ENCODE measurements at places on chromosomes 2 and 18. TPM values are rescaled to one million over a fixed set of nuclear protein-coding genes. Genes with fewer than 3 reads are reported as not detected.

The ACKR3 gene
- 1.7 TPM for total RNA-seq

The SCYGR4 gene
- not detected for total RNA-seq

The RNU2-63P gene
- 10.2 TPM for total RNA-seq

The KATNAL2 gene
- 0.53 TPM for total RNA-seq

The SKA1 gene
- total RNA-seq = 40.7 TPM

The C2orf92 gene
- total RNA-seq = 51.2 TPM

The INSIG2 gene
- total RNA-seq = 309 TPM

Data from activated T-helper 17 cell treated with anti-CD3 and anti-CD28 coated beads, Interleukin-2, amount 50 U/mL, for 72 hours (primary cell).